Posterior cingulate gyrus (tissue), 11 donors: ENCODE measurements at places on chromosomes 4 and X.

GRCh38 chrX:44871931-44872820, 812 bp upstream of the KDM6A start:
- DNase-seq = peak; percentile 38

- DNase-seq = no peak
These were observed 7.1 kb downstream of the SMIM9 start for GRCh38 chrX:154827194-154828015.

GRCh38 chr4:110596431-110596830, 26.4 kb downstream of the PITX2 start:
- DNase-seq = no peak

DNA sequence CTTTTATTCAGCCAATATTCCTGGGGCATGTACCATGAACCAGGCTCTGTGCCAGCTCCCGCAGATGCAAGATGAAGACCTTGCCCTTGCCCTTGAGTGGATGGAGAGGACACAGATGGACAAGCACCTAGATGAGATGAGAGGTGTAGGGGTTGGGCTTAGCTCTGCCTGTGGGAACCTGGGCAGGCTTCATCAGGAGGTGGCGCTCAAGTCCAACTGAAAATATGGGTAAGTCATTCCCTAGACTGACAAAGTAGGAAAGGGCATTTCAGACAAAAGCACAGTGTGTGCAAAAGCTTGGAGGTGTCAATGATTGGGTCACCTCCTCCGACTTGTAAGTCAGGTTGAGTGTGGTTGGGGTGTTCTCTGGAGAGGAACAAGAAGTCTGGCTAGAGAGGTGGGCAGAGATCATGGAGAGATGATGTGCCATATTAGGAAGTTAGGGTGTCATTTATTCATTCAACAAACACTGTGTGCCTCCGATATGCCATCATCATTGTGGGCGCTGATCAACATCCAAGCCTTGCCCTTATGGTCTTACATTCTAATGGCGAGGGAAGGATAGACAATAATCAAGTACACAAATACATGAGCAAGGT, 64.6 kb downstream of the ANAPC4 start:
- DNase-seq = no peak

- no peak for DNase-seq
These were observed 124.2 kb downstream of the C4orf51 start for GRCh38 chr4:145804116-145804515.

GRCh38 chr4:24589448-24589847, 5.1 kb upstream of the DHX15 start:
- DNase-seq = no peak

GRCh38 chr4:79385641-79386040, 22.4 kb downstream of the GK2 start:
- DNase-seq = no peak

DNA sequence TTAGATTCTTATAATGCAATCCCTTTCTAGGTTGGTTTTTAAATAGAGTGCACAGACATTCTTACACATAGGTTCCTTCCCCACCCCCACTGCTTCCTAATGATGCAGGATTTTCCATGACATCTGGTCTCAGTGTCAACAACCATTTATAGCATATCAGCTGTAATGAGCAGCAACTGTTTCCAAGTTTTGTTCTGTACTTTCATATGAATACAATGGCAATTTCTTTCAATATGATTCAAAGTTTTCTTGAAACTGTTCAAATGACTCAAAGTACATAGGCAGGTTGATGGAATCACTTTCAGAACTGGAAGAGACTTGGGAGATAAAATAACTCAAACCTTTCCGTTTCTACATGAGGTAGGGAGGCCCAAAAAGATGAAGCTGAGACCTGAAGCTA, 220.7 kb downstream of the CAMK2D start:
- DNase-seq = no peak

DNA sequence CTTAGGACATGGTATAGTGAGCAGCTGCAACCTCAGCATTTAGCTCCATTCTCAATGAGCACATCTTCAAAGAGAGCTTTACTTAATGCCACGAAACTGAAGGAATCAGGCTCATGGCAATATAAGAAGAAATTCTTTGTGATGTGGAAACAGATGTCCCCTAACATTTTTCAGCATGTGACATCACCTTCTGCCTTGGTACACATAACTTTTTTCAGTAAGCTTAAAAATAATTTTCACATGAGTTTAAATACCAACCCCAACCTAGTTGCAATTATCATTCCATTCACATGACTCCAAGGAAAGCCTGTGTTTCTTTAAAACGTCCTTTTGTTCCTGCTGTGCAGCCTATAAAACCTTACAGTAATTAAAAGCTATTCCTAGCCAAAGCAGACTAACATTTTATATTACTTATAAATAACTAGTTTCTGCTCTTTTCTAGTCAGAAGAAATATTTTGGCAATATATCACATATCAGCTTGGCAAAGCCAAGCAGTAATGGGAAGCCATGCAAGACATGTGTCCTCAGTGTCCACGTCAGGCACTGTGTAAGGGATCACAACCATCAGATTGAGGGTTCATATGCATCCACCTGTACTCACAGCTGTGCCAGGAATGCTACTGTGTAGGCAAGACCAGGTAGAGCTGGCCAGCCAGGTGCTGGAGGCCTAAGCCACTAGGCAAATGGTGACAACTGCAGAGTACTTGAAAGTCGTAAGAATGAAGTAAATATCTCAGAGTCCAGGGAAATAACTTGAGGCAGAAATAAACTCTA, 466.6 kb downstream of the INPP4B start:
- no peak for DNase-seq

GRCh38 chr4:77819404-77819842, 255 bp upstream of the CNOT6L start:
- peak; percentile 15 for DNase-seq

GRCh38 chr4:59409647-59410046, 1790.5 kb upstream of the ADGRL3 start:
- no peak for DNase-seq

DNA sequence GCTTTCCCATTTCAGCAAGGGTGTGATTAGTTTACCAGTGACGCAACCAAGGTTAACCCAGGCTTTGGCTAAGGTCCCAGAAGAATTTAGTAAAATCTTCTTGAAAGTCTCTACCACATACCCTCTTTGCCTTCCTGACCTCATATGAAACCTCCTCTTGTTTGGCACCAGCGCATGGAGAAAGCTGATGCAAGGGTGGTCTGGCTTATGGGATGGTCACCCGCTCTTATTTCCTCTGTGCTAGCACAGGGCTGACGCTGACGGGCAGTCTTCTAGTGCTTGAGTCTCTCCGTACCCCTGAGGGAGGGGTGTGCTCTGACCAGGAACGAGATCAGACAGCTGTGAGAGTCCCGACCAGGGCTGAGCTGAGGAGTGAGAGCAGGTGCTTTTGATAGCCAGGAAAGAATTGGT, 137.6 kb downstream of the TENM3 start:
- no peak for DNase-seq

GRCh38 chr4:114132830-114133229, 153.4 kb upstream of the ARSJ start:
- no peak for DNase-seq

DNA sequence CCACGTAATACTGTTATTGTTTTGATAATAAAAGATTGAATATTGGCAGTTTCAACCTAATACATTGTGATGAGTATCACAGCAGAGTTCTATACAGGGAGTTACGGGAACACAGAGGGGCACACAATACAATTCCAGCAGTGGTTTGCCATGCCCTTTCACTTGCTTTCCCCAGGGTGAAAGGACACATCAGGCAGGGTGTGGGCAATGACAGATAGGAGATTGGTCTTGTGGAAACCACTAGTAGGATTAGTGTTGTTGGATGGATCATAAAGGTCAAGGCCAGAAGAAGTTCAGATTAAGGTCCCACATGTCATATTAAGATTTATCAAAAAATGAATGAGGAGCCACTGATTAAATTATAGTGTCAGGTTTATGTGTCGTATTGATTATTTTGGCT, 8.1 kb downstream of the HSD17B11 start:
- DNase-seq = no peak

DNA sequence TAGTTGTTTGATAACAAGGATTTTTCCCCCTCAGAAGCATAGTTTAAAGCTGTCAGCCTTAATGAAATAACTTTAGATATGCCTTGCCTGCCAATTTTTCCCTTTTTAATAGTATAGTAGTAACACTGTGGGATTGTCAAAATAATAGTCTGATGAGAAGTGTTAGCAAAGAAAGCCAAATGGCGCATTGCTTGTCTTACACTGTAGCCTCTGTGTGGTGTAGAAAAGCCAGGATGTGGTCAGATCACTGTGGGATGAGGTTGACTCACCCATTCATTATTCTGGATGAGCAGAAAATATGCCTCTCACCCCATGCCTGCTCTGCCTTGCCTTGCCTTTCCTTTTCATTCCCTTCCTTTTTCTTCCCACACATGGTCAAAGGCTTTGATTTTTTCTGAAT, 257.8 kb upstream of the NRK start:
- DNase-seq = no peak

- DNase-seq = peak; percentile 86
These were observed 1.7 kb upstream of the PCDH10 start for GRCh38 chr4:133147286-133147821.

DNA sequence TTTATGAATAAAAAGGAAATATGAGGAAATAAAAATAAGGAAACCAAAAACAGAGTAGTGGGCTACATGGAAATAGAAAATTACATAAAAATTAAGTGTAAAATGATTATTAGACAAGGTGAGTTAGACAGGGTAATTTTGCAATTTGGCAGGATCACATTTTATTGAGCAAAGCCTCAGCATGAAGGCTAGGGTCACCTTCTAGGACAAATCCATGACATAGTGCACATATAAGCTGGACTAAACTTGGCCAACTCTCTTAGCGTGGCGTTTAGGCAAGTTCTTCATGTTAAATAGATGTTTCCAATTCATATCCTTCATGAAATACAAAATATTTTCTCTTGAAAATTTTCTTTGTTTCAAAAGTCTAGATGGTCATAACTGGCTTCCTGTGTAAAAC, 25.7 kb upstream of the UGT2B7 start:
- no peak for DNase-seq

- no peak for DNase-seq
These were observed 289.5 kb downstream of the GLUD2 start for GRCh38 chrX:121336831-121337421.

DNA sequence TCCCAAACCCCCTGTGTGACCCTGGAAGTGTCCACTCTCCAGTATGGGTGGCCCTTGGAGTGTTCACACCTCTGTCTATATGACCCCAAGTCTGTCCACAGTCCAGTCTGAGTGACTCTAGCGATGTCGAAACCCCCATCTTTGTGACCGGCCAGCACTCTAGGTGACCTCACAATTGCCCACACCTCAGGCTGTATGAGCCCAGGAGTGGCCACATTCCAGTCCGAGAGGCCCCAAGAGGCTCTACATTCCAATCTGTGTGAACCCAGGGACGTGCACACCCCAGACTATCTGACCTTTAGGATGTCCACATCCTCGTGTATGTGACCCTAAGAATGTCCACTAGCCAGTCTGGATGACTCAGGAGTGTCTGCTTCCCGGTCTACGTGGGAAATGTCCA, 7.3 kb upstream of the GLOD5 start:
- DNase-seq = no peak

DNA sequence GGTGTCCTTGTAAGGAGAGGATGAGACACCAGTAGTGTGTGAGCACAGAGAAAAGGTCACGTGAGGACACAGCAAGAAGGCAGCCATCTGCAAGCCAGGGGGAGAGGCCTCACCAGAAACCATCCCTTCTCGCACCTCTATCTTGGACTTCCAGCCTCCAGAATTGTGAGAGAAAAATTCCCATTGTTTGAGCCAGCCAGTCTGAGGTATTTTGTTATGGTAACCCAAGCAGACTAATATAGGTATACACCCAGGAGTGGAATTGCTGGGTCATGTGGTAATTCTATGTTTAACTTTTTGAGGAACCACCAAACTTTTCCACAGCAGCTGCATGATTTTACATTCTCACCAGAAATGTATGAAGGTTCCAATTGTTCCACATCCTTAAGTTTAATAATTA, 25.6 kb downstream of the ZDHHC9 start:
- DNase-seq = no peak

- DNase-seq = no peak
These were observed 2.4 kb downstream of the MYOZ2 start for GRCh38 chr4:119138046-119138445.

DNA sequence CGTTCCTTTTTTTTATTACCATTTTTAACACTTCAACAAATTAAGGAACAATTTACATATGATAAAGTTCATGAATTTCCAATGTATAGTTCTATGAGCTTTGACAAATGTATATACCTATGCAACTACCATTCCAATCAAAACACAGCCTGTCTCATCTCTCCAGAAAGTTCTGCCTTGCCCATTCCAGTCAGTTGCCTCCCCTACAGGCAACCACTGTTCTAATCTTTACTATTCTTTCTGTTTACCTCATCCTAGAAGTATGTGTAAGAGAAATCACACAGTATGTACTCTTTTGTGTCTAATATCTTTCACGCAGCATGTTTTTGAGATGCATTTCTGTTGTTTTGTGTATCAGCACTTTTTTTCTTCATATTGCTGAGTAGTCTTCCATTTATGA, 224.9 kb downstream of the KIT start:
- DNase-seq = no peak

DNA sequence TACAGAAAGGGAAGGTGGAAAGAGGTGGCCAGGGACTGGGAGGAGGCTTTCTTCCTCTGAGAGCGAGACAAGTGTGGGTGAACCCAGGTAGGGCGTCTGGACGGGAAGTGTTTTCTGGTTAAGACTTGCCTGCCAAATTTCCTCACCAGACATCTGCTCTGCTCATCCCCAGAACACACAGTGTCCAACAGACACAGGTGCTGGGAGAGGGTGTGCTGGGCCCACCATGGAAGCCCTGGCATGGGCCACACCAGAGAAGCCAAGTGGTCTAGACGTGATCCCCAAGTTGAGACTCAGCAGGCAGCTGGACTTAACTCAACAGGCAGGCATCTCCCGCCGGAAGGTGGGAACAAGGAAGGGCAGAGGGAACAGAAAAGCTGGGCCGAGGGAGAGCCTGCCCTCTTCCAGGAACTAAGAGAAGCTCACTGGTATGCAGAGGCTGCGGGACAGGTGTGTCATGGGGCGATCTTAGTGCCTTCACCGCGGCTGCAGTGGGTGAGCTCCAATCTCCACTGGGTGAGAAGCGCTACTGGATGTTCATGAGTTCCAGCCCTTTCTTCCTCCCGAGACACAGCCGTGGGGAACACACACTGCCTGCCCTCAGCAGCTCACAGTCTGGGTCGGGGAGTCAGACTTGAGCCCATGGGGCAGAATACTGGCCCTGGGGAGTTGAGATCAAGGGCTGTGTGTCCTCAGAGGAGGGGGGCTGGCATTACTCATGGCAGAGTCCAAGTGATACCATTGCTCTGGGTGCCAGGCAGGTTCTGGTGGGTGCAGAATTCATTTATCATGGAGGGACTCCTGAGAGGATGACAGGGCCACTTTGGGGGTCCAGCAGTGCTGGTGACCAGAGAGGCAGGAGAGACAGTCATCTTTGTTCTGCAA, 110.2 kb downstream of the CPZ start:
- DNase-seq = no peak
